NCI-H146 (cell line): ENCODE measurements at places on chromosomes 1 and 21.

DNA sequence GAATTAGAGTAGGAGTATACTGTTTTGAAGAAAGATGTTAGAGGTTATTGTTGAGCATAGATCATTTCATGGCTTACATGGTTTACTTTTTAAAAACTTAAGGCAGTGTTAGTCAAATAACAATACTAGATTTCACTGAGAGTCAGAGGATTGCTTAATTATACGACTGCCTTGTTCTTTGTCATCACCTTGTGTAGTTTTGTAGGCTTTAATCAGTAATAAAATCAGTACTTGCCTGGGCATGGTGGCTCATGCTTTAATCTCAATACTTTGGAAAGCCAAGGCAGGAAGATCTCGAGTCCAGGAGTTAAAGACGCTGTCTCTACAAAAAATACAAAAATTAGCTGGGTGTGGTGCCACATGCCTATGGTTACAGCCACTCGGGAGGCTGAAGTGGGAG, 41.3 kb upstream of the GPR52 start:
- DNase-seq, result no peak

DNA sequence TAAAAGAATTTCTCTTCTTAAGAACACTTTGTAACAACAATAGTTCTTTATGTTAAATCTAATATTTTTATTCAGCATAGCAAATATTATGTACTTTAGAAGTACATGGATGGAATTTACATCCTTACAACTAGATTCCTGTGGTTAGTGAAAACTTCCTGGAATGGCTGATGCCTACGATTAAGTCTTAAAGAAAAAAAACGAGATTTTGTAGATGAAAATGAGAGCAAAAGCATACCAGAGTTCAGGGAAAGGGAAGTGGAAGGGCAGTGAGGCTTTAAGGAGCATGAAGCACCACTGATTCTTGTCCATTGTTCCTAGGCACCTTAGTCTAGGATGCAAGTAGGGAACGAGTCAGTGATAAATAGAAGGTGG, 26.7 kb downstream of the CFH start:
- DNase-seq, result no peak

DNA sequence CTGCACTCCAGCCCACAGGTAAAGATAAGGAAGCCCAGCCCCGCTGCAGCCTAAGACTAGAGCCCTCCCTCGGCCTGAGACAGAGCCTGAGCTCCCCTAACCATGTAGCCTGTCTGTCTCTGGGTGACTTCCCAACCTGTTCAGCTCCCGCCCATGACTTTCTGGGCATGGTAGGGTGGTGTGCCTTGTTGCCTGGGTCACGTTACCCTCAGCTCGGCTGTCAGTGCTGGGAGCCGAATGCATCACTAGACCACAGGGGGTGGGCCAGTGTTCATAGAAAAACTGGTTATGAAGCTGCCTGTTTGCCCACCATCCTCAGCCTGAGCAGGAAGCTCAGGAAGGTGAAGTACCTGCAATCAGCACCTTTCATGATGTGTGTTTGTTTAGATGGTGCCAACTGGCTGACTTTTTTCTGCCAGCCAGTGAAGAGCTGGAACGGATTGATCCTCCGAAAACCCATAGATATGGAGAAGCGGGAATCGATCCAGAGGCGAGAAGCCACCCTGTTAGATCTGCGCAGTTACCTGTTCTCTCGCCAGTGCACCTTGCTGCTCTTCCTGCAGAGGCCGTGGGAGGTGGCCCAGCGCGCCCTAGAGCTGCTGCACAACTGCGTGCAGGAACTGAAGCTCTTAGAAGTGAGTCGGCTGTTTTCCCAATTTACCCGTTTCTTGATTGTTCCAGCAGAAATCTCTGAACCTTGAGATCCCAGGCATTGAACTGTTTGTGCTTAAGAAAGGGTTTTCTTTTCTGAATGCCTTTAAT, 43.9 kb upstream of the PWP2 start:
- no peak for DNase-seq

DNA sequence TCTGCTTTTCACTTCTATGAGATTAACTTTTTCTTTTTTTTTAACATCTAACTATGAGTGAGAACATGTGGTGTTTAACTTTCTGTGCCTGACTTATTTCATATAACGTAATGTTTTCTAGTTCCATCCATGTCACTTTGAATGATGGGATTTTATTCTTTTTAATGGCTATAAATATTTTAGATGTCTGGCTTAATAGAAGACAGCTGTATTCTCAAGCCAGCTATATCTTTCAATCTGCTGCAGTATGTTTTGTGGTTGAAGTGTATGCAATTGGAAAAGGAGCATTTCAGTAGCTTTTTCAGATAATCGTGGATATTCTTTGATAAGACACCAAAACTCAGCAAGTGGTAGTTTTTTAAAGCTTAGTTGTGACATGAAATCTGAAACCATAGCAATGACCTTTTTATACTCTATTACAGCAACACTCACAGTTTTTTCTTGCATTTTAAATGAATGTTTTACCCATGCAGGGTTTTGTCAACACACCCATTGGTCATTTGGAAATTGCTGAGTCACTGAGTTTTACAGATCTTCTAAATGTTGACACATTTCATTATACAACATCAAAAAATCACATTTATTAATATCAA, 5.7 kb upstream of the SVBP start:
- no peak for DNase-seq

DNA sequence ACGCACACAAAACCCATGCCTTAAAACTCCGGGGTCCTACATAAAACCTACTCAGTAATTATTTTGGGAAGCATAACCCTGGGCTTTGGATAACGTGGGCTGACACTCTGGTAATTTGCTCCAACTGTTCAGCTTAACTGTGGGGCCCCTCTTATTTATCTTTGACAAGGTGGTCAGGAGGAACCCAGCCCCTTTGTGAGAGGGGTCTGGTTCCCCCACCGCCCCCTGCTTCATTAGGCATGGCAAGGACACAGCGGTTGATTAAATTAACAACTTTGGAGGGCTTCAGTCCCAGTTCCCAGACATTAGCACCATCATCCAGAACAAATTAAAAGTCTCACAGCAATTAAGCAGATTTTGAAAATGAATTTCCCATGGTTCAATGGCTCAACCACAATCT, 14.7 kb downstream of the WLS start:
- DNase-seq, result no peak

GRCh38 chr1:196209983-196210382, 398.3 kb downstream of the KCNT2 start:
- no peak for DNase-seq

DNA sequence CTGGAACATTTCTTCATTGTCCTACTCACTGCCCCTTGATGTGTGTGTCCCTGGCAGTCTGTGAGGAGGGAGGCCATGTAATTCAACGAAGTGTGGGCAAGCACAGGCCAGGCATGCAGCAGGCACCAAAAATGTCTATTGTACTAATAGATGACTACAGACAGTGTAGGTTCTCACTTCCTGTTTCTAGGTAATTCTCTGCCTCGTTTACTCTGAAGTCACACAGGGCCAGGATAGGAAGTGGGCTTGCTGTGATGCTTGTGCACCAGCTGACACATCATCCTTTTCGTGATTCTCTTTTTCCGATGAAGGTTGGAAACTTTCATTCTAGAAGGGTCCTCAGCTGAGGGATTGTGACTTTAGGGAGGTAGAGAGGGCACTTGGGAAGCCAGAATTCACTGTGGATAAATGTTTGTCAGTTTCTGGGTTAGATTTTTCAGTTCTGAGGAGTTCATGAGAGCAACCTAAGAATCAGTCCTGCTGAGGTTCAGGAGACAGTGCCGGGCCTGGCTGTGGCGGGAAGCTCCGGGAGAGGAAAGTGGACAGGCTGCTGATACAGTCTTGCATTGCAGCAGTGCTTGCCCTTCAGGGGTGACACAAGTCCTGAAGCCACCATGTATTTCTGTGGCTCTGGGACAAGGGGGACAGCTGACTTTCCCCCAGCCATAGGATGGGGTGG, 4.3 kb upstream of the CSF1 start:
- no peak for DNase-seq

GRCh38 chr1:20164694-20165202, 21.1 kb upstream of the UBXN10 start:
- no peak for DNase-seq

GRCh38 chr1:1463312-1463711, 8.3 kb upstream of the ATAD3B start:
- DNase-seq, result no peak

DNA sequence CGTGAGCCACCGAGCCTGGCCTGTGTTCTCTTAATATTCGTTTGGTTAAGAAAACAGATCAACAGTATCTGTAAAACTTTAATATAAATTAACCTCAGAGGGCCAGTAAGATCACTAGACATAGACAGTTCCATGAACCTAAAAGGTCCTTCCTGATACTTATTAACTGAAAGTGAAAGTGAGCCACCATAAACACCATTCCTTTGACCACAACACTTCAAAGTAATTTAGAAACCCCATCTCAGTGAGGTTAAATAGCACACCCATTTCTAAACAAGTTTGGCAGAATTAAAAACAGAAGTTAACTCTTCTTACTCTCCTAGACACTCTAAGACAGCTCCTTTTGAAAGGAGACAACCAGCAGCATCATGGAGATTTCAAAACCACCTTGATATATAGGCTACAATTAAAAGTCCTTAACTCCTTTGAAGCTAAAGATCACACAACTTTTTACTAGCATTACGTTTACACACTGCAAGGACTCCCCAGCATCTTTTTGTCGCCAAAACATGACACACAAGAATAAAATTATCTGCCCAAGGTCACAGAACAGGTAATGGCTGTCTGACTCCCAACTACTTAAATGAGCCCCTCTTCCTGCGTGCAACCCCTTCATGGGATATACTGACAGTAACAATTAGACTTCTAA, 2.2 kb downstream of the RNF19B start:
- no peak for DNase-seq

DNA sequence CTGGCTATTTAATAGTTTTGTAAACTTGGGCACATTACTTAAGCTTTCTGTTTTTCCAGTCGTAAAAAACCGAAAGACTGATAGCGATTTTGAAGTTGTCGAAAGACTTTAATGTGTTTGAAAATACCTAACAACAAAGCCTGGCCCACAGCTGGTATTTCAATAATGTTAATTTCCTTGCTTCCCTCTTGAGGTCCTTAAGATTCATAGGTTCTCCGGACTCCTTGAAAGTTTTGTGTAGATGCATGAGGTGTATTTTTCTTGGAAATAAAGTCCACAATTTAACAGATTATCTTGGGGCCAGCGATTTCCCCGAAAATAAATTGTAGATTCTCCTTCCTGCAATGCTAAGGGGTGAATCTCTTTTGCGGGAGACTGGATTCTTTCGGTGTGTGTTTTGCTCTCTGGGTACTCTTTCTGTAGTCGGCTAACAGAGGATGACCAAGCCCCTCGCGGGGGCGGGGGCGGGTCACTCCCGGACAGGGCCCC, 735 bp upstream of the YTHDF2 start:
- DNase-seq, result no peak

DNA sequence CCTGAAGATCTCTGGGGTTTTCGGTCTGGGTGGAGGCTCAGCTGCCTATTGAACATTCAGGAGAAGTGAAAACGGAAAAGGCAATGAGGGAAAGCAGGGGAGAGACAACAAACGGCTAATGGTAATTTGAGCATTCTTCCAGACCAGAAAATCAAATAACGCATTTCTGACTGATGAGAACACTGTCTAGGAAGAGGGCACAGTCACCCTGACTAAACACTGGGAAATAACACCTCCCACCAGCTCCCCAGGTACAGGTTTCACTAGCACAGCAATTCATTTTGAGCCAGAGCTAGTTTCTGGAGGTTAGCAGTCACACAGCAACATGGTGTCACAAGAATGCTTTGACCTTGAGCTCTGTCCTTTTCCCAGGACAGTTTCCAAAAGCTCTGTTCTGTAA, 21.1 kb downstream of the NCF2 start:
- no peak for DNase-seq

DNA sequence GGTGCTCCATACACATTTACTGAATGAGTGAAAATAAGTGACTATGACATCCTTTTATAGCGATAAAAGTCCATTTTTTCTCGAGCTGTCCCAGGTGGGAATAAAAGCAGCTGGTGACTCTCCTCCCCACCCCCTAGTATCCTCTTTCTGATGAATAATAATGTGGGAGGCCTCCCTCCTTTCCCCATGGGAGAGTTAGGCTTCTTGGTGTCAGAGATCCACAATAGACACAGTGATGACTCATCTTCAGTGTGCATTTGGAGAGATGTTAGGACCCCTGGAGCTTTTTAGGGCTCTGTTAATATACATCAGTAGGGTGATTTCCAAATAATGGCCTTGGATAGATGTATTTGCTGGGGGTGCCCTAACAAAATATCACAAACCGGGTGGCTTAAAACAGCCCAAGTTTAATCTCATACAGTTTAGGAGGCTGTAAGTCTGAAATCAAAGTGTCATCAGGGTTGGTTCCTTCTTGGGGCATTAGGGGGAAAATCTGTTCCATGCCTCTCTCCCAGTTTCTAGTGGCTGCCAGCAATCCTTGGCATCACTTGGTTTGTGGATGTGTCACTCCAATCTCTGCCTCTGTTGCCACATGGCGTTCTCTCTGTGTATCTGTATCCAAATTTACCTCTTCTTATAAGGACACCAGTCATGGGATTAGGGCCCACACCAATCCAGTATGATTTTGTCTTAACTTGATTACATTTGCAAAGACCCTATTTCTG, 4.4 kb upstream of the PHC2 start:
- DNase-seq, result peak; percentile 10

GRCh38 chr1:19319196-19319595, 7.1 kb downstream of the SLC66A1 start:
- DNase-seq, result no peak

- DNase-seq, result no peak
Observed at GRCh38 chr1:57340334-57341070, 83.4 kb downstream of the DAB1 start.

DNA sequence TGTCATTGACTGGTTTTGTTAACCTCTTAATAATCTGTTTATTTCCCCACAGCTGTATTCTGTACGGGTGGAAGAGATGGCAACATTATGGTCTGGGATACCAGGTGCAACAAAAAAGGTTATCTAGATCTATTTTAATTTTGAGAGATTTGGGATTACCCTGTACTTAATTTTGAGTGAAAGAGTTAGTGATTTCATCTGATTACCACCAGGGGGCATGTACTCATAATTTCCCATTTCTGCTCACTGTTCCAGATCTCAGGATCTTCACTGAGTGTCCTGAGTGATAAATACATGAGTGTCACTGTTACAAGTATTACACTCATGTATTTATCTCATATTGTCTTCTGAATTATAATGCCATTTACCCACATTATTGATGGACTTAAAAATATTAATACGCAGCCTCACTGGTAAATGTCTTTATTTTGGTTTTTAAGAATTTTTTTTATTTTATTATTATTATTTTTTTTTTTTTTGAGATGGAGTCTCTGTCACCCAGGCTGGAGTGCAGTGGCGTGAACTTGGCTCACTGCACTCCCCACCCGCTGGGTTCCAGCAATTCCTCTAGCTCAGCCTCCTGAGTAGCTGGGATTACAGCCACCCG, 27.4 kb downstream of the DTL start:
- peak; percentile 48 for DNase-seq
